ENCODE measurements at places on chromosomes 11 and 22.

- DNase-seq = no peak
These were observed 57.2 kb upstream of the SHANK2 start for GRCh38 chr11:71309611-71310010.

DNA sequence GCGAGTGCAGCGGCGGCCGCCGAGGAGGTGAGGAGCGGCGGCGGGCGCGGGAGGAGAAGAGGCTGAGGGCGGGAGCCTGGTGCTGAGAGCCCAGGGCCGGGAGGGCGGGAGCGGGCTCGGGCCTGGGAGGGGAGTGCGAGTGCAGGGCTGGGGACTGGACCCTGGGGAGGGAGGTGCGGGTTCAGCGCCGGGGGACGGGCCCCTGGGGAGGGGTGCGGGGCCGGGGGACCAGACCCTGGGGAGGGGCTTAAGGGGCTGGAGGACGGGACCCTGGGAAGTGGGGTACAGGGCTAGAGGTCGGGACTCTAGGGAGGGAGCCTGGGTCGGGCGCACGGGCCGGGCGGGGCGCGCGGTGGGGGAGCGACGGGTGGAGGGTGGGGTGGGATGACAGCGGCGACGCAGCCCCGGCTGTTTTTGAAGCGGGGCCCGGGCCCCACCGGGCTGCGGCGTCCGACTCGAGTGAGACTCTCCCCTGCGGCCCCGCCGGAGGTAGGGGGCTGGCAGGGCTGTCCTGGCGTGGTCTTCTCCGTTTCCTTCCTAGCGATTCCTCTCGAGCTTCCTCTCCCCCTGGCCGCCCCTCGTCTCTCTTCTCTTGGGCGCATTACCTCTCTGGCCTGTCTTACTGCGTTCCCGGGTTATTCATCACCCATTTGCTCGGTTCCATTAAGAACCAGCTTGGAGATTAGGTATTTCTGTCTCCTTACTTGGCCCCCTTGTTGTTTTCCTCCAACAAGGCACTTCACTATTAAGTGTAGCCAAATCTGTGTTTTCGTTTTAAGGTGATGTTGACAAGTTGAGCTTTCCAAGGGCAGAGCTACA, 754 bp downstream of the NUP50 start:
- DNase-seq = peak; percentile 50

DNA sequence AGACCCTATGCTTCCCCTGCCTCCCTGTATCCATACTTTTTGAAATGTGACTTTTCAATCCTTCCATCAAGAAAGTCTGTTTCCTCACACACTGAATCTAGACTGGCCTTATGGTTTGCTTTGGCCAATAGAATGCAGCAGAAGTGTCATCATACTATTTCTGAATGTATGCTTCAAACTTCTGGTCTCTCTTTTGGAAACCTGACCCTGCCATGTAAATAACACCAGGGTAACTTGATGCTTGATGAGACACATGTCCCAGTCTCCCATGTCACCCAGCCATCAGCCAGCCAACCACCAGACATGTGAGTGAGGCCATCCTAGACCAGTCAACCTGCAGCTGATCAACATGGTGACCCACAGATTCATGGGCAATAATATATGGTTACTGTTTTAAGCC, 29.7 kb upstream of the CAVIN3 start:
- no peak for DNase-seq

GRCh38 chr22:25197340-25197739, 2.3 kb upstream of the CRYBB3 start:
- DNase-seq = no peak

DNA sequence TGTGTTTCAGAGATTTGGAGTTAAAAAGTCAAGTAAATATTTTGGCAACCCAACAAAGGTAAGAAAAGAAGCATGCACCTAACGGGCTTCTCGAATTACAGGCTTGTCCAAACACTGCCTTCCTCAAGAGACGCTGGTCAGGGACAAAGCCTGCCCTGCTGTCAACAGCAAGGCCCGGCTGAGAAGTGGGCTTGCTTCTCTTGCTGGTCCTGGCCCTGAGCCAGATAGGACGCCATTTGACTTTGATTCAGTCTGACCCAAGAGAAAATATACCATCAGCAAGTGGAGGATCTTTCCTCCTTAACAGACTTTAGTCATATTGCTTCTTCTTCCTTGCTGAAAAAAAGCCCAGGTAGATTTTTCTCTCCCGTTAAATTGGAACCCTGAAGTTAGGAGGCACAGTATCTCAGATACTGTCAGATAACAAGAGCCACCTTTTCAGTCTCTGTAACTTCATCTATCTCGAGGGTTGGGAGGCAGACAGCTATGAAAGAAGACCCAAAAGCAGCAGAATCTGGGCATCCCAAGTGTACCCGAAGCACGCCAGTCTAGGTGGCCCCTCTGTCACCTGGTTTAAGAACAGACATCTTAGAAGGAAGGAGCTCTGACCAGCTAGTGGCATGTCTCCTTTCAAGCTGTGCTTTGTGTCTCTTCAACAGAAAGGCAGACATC, 57.5 kb downstream of the C22orf31 start:
- DNase-seq = no peak

DNA sequence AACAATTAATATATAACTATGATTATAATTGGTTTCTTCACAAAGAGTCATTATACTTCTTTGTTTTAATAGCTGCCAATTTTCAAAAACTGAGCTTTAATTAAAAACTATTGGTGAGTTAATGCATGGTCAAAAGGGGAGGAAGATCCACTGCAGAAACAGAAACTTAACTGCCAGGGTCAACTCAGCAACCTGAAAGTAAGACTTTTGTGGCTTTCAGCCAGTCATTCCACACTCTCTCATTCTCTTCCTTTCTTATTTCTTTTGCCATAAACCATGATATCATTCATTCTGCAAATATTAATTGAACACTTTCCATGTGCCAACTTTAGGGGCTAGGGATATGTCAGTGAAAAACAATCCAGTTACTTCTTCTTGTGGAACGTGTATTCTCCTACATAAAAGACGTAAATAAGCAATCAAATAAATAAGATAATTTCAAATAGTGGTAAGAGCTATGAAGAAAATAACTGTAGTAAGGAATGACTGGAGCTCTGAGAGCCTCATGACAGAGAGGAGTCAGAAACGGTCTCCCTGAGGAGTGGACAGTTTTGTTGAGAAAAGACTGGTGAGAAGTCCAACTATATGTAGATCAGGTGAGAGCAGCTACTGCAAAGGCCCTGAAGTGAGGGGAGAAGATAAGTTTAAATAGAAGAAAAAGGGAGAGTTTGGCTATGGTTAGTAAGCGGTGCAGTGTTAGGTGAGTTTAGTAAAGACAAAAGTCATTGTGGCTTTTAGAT, 130.5 kb downstream of the GRIA4 start:
- no peak for DNase-seq

GRCh38 chr11:114091516-114092397, 32.2 kb downstream of the ZBTB16 start:
- no peak for DNase-seq

DNA sequence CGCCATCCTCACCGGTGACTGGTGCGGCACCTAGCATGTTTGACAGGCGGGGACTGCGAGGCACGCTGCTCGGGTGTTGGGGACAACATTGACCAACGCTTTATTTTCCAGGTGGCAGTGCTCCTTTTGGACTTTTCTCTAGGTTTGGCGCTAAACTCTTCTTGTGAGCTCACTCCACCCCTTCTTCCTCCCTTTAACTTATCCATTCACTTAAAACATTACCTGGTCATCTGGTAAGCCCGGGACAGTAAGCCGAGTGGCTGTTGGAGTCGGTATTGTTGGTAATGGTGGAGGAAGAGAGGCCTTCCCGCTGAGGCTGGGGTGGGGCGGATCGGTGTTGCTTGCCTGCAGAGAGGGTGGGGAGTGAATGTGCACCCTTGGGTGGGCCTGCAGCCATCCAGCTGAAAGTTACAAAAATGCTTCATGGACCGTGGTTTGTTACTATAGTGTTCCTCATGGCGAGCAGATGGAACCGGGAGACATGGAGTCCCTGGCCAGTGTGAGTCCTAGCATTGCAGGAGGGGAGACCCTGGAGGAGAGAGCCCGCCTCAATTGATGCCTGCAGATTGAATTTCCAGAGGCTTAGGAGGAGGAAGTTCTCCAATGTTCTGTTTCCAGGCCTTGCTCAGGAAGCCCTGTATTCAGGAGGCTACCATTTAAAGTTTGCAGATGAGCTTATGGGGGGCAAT, 1.1 kb downstream of the NEAT1 start:
- no peak for DNase-seq

DNA sequence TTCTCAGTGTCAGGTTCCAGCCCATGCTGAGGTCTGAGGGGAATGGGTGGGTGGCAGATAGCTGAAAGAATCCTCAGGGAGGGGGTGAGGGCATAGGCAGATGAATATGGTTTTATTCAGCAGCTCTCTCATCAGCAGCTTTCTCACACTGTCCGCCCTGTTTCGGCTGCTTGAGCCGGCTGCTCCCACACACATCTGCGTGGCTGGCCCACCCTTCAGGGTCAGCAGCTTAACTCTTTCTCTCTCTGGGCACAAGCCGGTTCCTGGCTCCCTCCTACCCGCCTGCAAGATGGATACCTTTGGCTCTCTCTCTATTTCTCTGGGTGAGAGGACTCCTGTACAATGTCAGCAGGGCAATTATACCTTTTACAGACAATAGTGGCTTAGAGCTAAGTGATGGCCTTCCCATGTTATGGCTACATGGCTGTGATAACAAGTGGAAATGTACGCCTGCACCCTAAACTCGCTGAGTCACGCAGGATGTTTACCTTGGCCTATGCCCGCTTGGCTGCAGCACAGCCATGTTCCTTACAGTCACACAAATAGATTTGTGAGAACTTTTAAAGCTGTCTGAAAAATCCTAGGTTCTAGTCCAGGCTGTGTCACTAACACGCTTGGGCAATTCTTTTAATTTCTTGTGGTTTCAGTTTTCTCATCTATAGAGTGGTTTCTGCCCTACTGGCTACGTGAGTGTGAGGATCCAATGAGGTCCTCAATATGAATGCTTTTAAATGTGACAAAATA, 4.1 kb downstream of the MMP20 start:
- no peak for DNase-seq

DNA sequence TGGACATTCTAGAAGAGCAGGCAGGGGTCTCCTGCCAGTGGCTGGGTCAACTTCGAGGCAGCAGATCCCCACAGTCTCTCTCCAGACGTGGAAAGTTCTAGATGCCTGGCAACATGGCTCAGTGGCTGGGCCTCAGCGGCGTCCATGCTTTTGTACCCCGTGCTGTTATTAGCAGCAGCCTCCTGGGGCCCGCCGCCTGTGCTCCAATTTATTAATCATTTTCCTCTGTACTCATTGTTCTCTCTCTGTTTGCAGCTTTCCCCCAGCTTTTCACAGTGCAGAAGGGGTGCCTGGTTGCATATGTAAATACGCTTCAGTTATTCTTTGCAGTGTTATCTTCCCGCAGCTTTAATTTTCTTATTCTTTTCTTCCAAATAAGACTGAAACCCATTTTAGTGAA, 515.1 kb downstream of the TBC1D22A start:
- DNase-seq = no peak

GRCh38 chr22:49281467-49282340, 546.0 kb downstream of the BRD1 start:
- no peak for DNase-seq

- no peak for DNase-seq
These were observed 186.6 kb upstream of the BDNF start for GRCh38 chr11:27886857-27887256.

- DNase-seq = no peak
These were observed 21.9 kb downstream of the SBF2 start for GRCh38 chr11:10272132-10272531.

DNA sequence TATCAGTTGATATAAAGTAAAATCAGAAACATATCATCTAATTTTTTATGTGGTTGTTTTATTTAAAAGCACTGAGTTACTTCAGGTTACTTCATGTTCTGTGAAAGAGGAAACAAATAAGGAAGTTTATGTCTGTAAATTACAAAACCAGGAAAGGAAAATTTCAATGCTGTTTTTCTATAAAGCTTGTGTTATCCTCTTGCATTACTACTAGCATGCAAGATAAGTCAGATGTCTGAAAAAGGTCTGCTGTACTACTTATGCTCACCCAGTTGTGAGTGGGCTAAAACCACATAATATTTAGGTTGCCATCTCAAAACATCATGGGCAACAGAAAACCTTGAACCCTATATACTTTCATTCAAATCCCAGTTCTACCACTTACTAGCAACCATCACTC, 121.5 kb downstream of the ATG16L2 start:
- DNase-seq = no peak

GRCh38 chr11:62988276-62988675, 3.5 kb upstream of the SLC22A6 start:
- no peak for DNase-seq

- no peak for DNase-seq
These were observed 133.3 kb downstream of the TBC1D22A start for GRCh38 chr22:46895753-46896152.

DNA sequence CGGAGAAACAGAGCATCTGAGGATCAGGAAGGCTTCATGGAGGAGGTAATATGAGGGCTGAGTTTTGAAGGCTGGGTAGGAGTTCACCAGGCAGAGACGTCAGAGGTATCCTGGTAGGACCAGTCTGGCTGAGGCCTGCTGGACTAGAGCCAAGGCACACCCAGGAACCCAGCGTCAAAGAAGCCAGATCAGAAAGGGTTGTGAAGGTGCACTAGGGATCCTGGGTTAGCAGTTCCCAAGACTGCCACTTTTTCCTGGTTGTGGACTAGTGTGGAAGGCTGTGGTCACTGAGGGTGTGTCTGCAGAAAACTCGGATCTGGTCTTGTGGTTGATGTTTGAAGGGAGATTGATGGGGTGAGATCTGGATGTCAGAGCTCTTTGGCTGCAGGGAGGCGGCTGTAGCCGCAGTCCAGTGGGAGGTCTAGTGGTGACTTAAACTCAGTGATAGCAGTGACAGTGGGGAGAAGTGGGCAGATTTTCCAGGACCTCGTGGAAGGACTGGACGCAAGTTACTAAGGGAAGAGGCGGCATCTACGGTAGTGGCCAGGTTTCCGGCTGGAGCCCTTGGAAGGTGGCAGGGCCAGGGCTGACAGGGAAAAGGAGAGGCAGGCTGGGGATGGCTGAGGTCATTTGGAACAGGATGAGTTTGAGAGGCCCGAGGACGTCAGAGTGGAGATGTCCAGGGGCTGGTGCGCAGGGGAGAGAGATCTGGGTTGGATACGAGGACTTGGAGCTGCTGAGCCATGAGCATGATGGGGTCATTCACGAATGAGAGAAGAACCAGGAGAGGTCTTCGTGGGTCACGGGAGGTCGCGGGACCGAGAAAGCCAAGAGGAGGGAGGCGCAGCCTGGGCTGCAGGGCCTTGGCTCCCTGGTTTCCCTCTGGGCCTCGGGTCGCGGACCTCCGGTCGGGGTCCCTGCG, 10.9 kb downstream of the RELA start:
- no peak for DNase-seq
